Keratinocyte (primary cell): ENCODE measurements at places on chromosomes 5 and 9. TPM values are rescaled to one million over a fixed set of nuclear protein-coding genes. Genes with fewer than 3 reads are reported as not detected.

DNA sequence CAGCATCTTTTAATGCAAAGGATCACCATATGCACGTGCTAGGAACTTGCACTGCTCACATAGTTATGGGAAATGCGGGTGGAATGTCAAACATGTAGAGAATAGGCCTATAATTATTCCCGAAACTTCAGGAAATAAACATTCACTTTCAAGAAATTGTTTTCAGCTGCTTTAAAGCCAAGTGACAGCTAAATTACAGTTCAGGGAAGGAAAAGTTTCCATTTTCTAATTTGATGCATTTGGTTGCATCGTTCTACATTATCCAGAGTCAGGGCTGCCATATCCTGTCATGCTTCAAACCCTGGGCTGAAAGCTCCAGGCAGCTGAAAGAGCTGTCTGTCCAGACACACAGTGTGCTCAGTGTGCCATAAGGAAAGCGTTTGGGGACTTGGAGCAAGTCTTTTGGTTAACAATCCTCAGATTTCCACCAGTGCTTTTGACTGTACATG lies 518.1 kb downstream of the CSNK1G3 start:
- no peaks in the 10 kb centered on the region for H3K4me1 ChIP-seq
- H3K27ac ChIP-seq: no peak overlapping the region
- no peaks in the 10 kb centered on the region for H3K27me3 ChIP-seq
- no peak overlapping the region for H3K4me3 ChIP-seq
- H3K36me3 ChIP-seq: no peaks in the 10 kb centered on the region

DNA sequence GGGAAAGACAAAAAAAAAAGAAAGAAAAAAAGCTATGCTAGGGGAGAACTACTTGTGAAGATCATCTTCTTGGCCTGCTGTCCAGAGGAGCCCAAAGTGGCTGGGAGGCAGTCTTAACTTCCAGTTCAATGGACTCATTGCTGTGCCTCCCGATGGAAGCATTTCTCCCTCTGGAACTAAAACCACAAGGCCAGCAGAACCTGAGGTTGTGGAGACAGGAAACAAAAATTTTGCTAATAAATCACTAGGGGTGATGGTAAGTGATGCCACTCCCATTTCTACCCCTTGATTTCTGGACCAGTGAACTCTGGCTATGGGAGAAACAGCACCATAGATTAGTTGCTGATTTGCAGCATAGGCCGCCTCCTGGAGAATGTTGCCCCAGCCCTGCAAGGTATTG lies 123.4 kb upstream of the NFIL3 start:
- no peak for DNase-seq
- no peaks in the 10 kb centered on the region for H3K27me3 ChIP-seq
- no peaks in the 10 kb centered on the region for H3K36me3 ChIP-seq
- no peak overlapping the region for H3K4me3 ChIP-seq
- peaks cover 10% of the 10 kb centered on the region for H3K4me1 ChIP-seq

- no peak overlapping the region for H3K27ac ChIP-seq
- H3K27me3 ChIP-seq: no peaks in the 10 kb centered on the region
- no peak overlapping the region for H3K4me3 ChIP-seq
- H3K36me3 ChIP-seq: no peaks in the 10 kb centered on the region
- no peak for DNase-seq
Measured at GRCh38 chr9:73104342-73104741, 47.3 kb upstream of the ANXA1 start.

DNA sequence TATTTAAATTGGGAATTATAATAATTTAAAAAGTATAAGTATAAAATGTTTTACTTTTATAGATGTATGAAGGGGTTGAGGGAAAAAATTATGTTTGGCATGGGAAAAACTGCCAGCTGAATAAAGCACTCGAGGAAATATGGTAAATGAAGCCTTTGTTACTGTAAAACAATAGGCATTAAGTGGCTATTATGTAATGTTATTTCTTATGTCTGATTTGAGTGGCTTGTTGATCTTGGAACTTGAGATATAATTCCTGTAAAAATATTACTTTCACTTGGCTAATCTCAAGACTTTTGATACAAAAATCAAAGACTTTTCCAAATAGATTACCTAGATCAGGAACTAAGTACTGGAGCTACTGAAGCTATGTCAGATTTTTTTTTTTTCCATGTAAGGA lies 182.9 kb downstream of the CD180 start:
- no peak overlapping the region for H3K4me3 ChIP-seq
- peaks cover 78% of the 10 kb centered on the region for H3K4me1 ChIP-seq
- no peaks in the 10 kb centered on the region for H3K27me3 ChIP-seq
- DNase-seq: no peak
- peak overlapping the region; percentile 87 for H3K27ac ChIP-seq

The RLN2 gene
- 0.41 to 0.98 TPM (median 0.68 TPM) in 3 replicates for polyA plus RNA-seq

DNA sequence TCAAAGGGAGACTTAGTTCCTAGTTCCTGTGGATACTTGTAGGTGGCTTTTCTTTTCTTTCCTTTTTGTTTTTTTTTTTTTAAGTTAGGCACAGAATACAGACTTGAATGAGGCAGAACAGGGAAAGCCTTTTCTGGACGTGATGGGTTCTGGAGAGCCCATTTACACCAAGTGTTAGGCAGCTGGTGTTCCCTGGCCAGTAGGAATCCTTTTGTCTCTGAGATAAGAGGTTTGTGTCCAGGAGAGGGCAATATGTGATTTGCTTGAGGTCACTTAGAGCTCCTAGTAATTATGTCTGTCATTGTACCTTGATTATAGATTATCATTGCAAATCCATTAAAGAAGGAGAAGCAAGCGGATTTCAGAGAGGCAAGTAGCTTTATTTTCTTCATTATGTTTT lies 9.1 kb downstream of the MEGF10 start:
- H3K4me1 ChIP-seq: peaks cover 4% of the 10 kb centered on the region
- no peak overlapping the region for H3K4me3 ChIP-seq
- no peak for DNase-seq
- peaks cover 9% of the 10 kb centered on the region for H3K27me3 ChIP-seq
- no peak overlapping the region for H3K27ac ChIP-seq

DNA sequence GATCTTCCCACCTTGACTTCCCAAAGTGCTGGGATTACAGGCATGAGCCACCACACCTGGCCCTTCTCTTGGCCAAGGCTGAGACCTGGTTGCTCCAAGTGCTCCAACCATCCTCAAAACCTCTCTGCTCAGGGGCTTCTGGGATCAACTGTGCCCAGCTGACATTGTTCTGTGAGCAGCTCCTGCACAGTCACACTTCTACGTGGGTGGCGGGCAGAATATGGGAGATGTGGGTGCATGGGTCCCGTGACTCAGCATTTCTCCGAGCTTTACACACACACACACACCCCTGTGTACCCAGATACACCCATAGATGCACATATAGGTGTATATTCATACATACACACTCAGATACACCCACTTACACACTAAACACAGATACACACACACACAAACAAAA lies 10.5 kb upstream of the MYORG start:
- peaks cover 4% of the 10 kb centered on the region for H3K27me3 ChIP-seq
- no peak overlapping the region for H3K4me3 ChIP-seq
- no peak overlapping the region for H3K27ac ChIP-seq
- H3K4me1 ChIP-seq: no peaks in the 10 kb centered on the region
